ENCODE measurements at places on chromosomes 3 and 15.
A peak's percentile ranks its signal among the peaks of the same experiment; 100 is the strongest.

DNA sequence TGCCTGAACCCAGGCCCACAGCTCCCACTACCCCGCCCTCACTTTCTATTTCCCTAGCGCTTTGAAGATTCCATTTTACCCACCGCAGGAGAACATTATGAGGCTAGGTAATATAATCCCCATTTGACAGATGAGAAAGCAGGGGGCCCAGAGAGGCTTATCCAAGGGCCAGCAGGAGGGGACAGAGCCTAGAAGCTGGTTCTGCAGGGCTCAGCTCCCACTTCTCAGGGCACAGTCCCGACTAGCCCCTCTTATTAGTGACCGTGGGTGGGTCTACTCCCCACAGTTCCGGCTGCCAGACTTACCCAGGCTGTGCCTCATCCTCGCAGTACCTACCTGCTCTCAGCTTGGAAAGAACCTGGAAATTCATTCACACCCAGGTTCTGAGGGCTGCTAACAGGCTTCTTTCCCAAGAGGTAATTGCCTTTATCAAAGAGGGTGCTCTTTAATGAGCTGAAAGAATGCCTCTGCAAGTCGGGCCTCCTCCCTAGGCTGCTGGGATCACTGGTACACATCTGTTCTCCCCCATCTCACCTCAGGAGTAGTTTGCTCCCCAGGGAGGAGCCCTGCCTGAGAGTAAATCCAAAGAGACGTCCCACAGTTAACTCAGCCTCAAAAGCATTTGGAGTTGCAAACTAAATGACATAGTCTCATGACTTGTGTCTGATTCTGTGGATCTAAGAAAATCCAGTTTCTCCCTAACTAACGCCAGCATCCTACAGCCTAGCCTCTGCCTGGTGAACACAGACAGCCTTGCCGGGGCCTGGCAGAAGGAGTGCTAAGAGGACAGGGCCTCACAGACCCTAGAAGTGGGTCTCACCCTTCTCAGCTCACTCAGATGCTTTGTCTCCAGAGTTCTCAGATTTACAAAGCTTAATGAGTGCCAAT is 125.0 kb downstream of the CHSY1 start:
- DNase-seq, result no peak

DNA sequence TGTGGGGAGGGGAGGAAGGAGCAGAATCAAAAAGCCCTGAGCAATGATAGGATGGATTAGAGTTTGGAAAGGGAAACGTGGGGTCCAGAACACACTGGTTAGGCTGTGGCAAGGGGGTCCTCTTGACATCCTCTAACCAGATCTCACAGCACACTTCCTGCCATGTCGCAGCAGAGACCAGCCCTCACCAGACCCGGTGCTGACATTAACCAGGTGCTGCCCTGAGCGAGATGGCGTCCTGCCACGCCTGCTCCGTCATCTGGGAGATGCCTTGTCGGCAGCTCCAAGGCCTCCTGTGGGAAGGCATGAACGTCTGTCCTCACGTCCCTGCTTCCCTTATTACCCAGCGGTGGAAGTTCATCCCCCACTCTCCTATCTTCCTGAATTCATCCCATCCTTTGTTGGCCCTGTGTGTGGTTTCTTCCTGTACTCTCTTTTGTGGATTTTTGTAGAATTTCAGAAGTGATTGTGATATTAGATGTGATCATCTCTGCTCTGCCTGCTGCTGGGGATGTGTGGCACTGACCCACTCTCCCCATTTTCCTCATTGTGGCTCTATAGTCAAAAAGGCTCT is 29.4 kb upstream of the MYZAP start:
- DNase-seq, result no peak

DNA sequence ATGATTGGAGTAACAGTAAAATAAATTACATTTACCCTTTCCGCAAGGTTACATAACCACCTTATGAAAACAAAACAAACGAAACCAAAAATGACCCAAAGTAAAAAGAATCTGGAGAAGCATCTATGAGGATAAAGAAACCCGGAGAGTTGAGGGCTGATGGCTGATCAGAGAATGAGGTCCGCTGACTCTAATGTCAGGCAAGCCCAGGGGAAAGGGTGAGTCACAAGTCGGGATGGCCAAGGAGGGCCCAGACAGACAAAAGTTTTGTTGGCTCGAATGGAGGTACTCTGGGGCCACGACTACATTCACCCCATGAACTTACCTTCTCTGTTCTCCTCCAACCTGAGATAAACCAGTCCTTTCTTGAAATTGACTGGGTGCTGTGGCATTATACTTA is 95.7 kb downstream of the RORA start:
- no peak for DNase-seq

- DNase-seq, result no peak
Observed at GRCh38 chr3:108602249-108602934, 12.9 kb downstream of the DZIP3 start.

DNA sequence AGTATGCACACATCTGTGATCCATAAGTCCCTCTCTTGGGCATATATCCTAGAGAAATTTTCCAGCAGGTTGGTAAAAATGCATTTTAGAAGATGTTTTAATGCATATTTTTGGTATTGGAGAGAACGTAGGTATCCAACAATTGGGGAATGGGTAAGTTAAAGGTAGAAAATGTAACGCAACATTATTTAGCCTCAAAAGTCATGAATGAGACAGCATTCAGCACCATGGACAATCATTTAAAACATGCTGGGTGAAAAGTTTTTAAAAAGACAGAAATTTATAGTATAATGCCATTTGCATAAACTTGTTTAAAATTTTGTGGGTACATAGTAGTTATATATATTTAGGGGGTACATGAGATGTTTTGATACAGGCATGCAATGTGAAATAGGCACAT is 43.4 kb downstream of the TRIM69 start:
- DNase-seq, result no peak

DNA sequence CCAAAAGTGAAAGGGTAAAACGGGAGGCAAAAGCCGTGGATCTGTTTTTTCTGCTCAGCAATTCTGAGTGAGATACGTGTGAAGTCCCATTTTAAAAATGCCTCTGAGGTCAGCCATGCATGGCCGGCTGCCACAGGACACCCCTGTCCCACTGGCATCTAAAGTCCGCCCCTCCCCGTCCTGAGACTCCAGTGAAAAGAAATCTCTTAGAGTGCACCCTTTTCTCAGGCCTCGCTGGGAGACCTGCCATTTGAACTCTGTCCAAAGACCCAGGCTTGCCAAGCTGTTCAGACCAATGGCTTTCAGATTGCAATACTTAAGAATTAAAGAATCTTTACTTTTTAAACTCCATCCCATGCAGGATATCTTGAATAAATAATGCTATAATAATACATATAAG is 61.0 kb upstream of the SLC24A5 start:
- DNase-seq, result peak; percentile 53

GRCh38 chr3:16179771-16180736 is 5.6 kb downstream of the GALNT15 start:
- no peak for DNase-seq

DNA sequence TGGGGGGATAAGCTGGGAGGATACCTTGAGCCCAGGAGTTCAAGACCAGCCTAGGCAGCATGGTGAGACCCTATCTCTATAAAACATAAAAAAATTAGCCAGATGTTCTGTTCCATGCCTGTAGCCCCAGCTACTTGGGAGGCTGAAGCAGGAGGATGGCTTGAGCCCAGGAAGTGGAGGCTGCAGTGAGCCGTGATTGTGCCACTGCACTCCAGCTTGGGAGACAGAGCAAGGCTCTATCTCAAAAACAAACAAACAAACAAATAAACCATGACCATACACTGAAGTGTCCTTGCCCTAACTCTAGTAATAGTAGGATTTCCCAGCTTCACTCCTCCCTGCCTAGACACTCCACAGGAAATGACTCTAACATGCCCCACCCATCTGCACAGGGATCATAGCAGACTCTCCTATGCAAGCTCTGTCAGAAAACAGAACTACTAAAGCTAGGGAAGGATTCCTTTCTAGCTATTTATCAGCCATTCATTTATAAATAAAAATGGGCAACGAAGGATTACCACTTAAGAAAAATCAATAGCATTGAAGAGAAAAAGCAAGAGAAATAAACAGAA is 4.6 kb downstream of the ERICH6 start:
- no peak for DNase-seq

GRCh38 chr3:34200576-34200975 is 402.1 kb downstream of the PDCD6IP start:
- no peak for DNase-seq

- DNase-seq, result no peak
Observed at GRCh38 chr3:12339701-12340480, 51.0 kb downstream of the PPARG start.

- no peak for DNase-seq
Observed at GRCh38 chr15:78366342-78366741, 26.2 kb downstream of the CRABP1 start.

- DNase-seq, result no peak
Observed at GRCh38 chr3:193297421-193297820, 56.4 kb downstream of the PLAAT1 start.

DNA sequence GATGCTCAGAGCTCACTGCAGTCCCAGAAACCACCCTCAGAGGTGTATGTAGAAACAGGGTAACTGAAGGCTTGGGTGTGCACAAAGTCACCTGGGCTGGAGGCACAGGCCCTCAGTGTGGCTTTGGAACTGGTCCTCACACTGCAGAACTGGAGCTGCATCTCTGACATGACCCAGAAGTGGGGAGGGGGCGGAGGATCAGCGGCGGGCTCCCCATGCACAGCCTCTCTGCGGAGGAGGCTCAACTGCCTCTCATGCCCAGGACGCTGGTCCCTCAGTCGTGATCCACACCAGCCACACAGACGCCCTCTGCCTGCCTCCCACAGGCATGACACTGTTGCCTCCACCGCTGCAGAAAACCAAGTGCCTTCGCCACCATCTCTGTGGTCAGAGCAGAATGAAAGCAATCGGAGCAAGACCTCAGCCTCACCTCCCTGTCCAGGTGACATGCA is 73.7 kb downstream of the TM2D3 start:
- no peak for DNase-seq

DNA sequence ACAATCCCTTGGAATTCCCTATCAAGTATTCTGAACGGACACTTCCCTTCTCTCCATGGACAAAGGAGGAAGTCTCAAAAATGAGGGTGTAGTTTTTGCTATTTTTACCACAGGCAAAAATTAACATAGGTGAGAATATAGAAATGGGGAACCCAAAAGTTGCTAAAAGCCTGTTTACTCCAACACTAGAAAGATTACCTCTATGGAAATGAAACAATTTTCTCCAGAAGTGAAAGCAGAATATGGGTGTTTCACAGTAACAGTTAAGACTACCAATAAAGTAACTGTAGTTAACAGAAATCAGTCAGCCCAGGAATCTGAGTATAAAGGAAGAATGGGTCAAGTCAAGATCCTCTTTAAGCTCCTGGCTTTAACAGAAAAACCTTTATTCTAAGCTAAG is 9.3 kb downstream of the TRA2B start:
- no peak for DNase-seq

DNA sequence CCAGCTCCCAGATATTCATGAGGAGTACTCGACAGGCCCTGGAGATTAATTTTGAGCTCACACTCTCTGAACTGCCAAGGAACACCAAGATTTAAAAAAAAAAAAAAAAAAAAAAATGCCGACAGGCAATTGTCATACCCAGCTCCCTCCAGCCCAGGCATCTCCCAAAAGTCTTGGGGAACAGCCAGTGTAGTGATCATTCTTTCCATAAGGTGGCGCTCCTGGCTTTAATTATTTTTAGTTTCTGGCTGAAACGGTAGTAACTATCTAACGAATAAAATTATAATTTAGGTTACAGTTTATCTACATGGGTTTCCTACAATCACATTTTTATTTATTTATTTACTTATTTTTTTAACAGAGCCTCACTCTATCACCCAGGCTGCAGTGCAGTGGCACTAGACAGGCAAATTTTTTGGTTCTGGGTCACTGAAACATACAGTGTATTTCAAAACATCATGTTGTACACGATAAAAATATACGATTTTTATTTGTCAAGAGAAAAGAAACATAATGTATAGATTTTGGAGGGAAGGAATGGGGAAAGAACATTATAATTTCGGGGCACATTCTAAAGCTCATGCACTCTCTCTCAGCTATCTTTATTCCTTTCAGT is 157.3 kb downstream of the ADAMTS9 start:
- peak; percentile 76 for DNase-seq

- DNase-seq, result no peak
Observed at GRCh38 chr15:39096608-39097205, 484.2 kb upstream of the THBS1 start.

- no peak for DNase-seq
Observed at GRCh38 chr15:63114465-63114864, 7.2 kb upstream of the LACTB start.

DNA sequence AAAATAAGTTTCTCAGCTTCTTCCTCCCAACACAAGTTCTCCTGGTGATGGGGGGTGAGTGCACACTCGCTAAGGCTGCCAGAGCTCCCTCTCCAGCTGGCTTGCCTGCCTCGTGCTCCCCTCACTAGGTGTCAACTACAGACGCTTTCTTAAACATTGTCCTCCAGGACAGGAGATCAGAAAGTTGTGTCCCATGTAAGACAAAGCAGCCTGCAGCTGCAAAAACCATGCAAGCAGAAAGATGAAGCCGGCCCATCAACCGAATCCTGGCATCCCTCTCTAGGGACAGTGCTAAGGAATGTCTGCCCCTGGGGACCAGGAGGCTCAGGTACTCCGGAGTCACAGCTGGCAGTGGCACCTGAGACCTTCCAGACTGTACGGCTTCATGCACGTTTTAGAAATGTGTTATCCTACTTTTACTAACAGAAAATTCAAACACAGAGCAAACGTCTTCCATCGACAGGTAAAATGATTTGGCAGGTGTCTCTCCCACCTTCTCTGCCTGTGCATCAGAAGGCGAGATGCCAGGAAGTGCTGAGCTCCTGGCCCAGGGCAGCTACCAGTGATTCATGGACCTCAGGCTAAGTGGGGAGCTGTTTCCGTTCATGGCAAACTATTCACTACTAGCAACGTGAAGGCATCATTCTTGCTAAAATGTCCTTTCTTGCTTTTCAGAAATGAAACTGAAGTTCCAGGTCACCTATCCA is 246.1 kb downstream of the ADAMTS17 start:
- DNase-seq, result no peak

- DNase-seq, result no peak
Observed at GRCh38 chr15:48721061-48721810, 75.7 kb upstream of the FBN1 start.

GRCh38 chr3:139534992-139535879 is 4.3 kb downstream of the RBP1 start:
- DNase-seq, result peak; percentile 74

GRCh38 chr15:64229129-64229724 is 66.4 kb upstream of the PPIB start:
- no peak for DNase-seq

GRCh38 chr3:50340147-50340447 is 539 bp downstream of the RASSF1 start:
- no peak for DNase-seq

- no peak for DNase-seq
Observed at GRCh38 chr3:34284959-34285826, 486.8 kb downstream of the PDCD6IP start.

GRCh38 chr15:60204131-60204885 is 193.5 kb downstream of the ANXA2 start:
- no peak for DNase-seq

DNA sequence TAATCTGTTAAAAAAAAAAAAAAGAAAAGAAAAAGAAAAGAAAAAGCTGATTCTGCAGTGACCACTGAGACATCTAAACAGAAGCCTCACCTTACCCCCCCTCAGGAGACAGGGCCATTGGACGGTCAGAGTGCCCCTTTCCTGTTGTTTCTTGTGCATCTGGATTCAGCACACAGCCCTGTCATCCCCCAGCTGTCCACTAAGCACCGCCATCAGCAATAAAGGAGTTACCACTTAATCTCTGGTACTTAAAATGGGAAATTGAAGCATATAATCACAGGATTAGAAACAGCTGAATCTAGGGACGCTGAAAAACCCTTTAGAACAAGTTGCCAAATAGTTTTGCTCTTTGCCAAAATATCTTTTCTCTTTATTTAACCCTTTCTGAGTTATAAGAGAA is 62.5 kb downstream of the TRIM69 start:
- DNase-seq, result no peak
